ENCODE measurements at places on chromosomes 3 and 15.
A peak's percentile ranks its signal among the peaks of the same experiment; 100 is the strongest.

DNA sequence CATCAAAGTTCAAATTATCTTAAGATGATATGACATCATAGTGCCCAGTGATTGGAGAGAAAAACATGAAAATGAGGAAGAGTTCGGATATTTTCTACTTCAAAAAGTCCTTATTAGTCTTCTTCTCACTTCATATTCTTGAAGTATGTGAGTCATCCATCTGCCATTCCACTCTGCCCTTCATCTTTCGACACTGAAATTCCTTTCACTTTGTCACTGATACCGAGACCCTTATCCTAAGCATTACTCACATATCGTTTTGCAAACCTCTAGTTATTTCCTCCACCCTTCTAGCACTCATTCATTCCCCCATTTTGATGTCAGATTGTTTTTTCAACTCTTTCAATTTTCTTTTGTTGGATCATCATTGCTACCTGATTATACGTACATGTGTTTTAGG, 4.0 kb downstream of the OR5H14 start:
- DNase-seq: peak; percentile 1

DNA sequence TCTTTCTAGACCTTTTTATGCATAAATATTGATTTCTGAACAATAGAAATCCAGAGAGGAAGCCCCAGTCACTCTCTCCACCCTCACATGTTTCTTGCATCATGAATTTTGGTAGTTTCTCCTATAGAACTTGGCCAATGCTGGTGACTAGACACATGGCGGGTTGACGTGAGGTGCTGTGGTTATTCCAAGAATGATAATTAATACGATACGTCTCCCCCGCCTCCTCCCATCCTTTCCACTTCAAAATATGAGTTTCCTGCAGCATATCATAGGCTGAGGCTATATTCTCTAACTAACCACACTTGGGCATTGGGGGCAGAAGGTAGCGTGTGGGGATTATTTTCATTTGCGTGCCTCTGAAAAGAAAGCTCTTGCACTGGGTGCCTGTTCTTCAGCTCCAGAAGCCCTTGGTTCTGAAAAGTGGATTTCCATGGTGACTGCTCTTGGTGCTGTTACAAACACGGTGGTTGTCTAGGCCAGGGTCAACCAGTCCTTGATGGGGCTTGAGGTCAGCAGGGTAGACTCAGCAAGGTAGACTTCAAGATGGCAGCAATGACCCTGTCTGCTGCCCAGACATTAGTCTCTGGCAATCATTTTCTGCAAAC, 5.3 kb downstream of the TNFSF10 start:
- no peak for DNase-seq

GRCh38 chr3:197001972-197002700, 27.5 kb downstream of the MELTF start:
- DNase-seq: peak; percentile 41

GRCh38 chr3:48440590-48440958, 517 bp downstream of the TMA7 start:
- no peak for DNase-seq

DNA sequence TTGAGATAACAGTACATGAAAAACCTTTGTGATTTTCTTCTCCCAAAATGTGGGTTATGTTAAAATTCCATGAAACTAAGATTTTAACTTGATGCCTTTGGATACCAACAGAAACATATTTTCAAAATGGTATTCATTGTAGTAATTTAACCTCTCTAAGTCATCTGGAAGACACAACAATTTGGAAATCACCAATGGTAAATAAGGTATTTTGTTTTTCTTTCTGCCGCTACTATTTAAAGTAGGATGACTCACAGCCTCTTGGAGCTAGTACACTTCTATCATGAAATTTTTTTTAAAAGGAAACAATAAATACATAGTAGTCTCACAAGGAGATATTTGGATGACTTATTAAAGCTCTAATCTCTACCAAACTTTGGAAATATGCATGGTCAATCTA, 291.6 kb upstream of the VEPH1 start:
- DNase-seq: peak; percentile 15

GRCh38 chr15:74259821-74260607, 23.9 kb downstream of the CCDC33 start:
- no peak for DNase-seq

GRCh38 chr3:180250172-180250571, 213.4 kb upstream of the PEX5L start:
- DNase-seq: no peak

GRCh38 chr15:63597038-63597790, at the start of gene FBXL22:
Gene FBXL22, plus strand, starts transcription at chr15:63597387. Its CDS starts 6 bp downstream, at chr15:63597393.
- no peak for DNase-seq

GRCh38 chr3:71057526-71057894, 526.0 kb downstream of the FOXP1 start:
- no peak for DNase-seq

DNA sequence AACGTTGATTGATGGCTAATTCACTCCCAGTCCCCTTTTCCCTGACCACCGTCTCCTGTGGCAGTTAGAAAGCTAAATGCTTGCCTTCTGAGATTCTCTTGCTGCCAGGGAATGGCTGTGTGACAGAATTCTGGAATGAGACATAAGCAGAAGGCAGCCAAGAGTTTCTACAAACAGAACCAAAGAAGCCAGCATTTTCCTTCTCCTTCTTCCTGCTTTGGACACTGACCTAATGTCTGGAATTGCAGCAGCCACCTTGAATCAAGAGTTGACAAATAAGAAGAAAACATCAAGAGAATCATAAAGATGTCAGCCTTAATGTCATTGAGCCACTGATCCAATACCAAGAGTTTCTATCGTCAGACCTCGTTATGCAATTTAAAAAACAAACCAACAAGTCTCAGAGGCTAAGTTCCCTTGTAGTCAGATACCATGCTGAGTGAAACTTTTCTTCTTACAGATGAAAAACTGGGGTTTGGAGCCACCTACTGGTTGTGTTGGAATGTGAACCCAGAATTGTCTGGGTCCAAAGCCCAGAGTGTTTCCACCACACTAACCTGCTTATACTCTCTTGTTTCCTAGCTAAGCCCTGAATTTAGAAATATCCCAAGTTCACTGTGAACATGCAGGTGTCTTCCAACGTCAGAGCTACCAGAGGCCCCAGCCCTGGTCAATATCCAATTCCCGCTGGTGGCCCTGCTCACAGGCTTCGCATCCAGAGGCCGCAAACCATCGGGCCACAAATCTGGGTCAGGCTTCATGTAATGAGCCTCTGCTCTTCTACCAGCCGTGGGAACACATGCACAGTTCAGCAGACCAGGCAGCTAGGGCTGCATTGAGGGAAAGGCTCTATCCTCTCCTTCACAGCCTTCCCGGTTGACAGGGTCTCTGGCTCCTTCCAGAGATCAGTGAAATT, 42.5 kb downstream of the MCF2L2 start:
- DNase-seq: peak; percentile 70

DNA sequence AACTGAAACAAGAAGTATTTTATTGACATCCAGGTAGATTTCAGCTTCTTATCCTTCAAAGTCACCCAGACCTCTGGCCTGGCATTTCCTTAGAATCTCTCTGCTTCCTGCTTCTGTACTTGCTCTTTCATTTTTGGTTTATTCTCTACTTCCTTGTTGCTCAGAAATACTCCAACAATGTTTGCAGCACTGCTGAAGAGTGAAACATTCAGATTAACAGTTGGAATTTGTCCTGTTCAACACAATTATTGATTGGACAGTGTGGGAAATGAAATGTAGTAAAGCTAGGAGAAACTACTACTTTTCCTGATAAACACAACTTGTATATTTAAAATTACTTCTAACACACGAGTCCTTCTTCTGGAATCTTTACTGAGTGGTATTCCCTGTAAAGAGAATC, 81.0 kb upstream of the MEIS2 start:
- no peak for DNase-seq

DNA sequence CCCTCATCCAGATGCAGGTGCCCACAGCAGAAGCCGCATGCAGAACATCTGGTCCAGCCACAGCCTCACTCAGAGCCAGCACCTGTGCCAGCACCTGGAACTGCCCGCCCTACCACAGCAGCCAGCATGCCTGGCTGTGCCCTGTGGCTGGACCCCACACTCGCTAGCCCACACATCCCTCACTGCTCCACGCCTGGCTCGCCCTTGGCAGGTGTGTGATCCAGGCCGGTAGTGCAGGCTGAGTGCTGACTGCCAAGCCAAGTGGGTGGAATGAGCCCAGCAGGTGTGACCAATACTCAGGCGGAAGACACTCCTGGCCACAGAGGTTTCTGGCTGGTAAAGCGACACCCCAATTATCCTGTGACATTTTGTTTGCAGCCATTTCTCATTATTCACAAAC, 162.4 kb upstream of the ROBO1 start:
- DNase-seq: no peak

DNA sequence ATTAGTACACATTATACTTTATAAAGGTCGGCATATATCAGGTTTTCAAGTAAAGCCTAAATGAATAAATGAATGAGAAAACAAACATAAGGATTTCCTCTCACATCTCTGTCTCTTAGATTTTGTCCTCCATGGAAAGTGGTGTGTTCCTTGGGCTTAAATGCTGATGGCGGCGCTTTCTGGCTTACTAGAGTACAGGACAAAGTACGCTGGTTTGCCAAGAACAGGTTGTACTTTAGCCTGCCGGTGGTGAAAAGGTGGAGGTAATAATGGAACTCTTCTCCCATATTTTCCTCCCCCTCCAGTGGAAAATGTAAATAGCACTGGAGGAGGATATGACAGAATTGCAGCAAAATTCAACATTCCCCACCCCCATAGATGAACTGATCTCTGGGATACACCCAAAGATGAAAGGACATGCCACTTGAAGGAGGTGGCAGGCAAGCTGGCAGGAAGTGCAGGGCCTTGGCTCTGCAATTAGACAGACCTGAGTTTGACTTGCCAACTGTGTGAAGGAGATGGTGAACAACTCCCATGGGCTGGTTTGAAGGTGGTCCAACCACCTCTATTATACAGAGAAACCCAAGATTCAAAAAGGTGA, 29.3 kb downstream of the CEP152 start:
- no peak for DNase-seq

- peak; percentile 65 for DNase-seq
These were observed 177.3 kb downstream of the NFKBIZ start for GRCh38 chr3:102026656-102027055.

GRCh38 chr3:181056136-181056732, 66.7 kb upstream of the DNAJC19 start:
- DNase-seq: no peak

DNA sequence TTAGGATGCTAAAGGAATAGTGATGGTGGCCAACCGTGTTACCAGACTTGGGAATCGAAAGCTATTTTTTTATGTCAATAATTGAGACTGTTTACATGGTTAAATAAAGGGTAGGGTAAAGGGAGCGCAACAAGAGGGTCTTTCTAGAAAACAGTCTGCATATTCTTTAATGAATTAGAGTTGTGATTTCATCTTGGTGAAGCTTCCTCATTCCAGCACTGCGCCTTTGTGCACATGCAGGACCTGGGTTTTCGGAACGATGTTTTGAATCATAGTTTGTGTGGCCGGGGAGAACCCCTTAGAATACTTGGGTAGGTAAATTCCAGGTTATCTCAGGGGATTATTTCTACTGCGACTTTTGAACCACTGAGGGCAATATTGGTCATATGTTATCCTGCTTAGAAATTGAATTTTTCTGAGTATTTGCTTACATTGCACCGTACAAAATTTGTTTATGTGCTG, 1.3 kb downstream of the PIK3CA start:
- peak; percentile 46 for DNase-seq

GRCh38 chr15:80609091-80609490, 86.0 kb upstream of the ABHD17C start:
- no peak for DNase-seq

- peak; percentile 53 for DNase-seq
These were observed 18.7 kb downstream of the AP3S2 start for GRCh38 chr15:89874926-89875564.

DNA sequence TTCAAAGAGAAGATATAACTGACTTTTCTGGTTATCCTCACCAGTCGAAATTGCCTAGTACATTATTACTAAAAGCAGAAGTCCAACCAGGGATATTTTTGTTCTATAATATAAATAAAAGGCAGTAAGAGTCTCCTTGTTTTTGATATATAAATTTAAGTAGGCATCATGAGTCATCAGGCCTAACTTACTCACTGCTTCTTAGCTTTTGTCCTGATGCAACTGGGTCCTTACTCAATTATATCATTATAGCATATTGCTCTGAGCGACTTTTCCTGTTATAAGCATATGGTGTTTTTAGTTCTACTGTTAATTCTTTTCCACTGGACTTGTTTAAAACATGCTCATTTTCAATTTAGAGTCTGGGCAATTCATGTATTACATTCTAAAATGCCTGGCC, 910.1 kb downstream of the MCTP2 start:
- DNase-seq: peak; percentile 68

- DNase-seq: no peak
These were observed 116.7 kb downstream of the LIPC start for GRCh38 chr15:58548308-58549012.

DNA sequence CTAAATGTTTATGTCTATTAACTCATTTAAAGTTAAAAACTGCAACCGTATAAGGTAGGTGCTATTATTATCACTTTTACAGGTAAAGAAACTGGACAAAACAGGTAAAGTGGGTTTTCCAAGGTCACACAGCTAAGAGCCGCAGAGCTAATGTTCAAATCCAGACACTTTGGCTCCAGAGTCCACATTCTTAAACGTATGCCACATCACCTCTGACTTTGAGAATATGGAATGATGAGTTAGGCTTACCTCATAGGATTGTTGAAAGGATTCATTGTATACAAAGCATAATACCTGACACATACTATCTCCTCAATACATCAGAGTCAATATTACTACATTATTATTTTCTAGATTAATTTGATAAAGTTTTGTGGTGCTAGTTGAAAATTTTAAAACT, 240.9 kb upstream of the STT3B start:
- no peak for DNase-seq

DNA sequence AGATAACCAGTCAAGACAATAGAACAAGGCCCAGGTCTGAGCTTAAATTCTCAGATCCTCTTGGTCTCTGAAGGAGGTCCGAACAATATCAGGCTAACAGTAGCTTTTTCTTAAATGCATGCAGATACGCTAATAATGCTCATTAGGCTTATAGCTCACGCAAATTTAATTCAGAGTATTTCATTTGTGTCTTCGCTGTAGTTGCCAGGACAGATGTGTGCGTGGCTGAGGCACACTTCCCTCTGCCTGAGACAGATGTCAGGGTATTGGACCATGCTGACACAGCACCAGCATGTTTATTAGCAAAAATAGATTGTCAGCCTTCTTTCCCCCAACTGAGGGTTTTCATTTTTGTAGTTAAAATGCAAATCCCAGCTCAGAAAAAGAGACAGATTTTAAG, 102.9 kb upstream of the BFSP2 start:
- no peak for DNase-seq

- peak; percentile 49 for DNase-seq
These were observed 2.8 kb downstream of the DUSP7 start for GRCh38 chr3:52053307-52054304.
